ENCODE measurements at places on chromosomes 16 and 17.

GRCh38 chr16:69423189-69423588, 1.2 kb upstream of the CYB5B start:
- no peak for DNase-seq

- no peak for DNase-seq
Observed at GRCh38 chr17:4710693-4711634, 532 bp downstream of the ARRB2 start.

GRCh38 chr16:8901320-8901861, 19.2 kb downstream of the LITAFD start:
- DNase-seq, result no peak

DNA sequence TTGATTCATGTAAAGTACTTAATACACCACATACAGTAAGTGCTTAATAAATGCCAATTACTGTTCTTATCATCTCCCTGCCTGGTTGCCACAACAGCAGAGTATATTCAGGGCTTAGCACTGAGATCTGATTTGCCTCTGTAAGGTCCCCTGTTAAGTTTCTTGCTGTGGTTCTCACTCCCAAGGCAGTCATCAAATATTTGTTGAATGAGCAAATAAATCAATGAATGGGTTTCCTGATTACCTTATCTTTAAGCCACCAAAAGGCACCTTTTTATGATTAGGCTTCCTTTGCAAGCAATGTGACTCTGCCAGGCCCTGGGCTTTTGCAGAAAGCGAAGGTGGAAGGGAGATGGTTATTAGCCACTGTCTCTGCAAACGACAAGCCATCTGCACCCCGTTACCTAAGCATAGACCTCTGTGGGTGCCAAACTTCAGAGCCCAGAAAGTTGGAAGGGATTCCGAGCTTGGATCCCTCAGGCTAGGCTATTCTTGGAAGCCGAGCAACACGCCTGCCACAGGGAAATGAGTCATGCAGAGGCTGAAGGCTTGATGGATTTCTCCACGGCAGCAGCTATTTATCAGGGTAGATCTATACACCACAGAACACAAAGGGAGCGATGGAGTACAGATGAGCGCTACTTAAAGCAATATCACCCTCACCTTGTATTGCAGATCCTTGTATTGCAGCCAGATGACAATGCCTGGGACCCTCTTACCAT, 102.0 kb downstream of the GRIN2A start:
- DNase-seq, result no peak

- DNase-seq, result no peak
Observed at GRCh38 chr16:12318661-12319427, 342.3 kb downstream of the SNX29 start.

- no peak for DNase-seq
Observed at GRCh38 chr17:44607836-44608690, 48.2 kb upstream of the MEIOC start.
